ENCODE measurements at places on chromosomes 5 and 9.

GRCh38 chr9:121363622-121363961 is 6.5 kb downstream of the STOM start:
- DNase-seq, result no peak

DNA sequence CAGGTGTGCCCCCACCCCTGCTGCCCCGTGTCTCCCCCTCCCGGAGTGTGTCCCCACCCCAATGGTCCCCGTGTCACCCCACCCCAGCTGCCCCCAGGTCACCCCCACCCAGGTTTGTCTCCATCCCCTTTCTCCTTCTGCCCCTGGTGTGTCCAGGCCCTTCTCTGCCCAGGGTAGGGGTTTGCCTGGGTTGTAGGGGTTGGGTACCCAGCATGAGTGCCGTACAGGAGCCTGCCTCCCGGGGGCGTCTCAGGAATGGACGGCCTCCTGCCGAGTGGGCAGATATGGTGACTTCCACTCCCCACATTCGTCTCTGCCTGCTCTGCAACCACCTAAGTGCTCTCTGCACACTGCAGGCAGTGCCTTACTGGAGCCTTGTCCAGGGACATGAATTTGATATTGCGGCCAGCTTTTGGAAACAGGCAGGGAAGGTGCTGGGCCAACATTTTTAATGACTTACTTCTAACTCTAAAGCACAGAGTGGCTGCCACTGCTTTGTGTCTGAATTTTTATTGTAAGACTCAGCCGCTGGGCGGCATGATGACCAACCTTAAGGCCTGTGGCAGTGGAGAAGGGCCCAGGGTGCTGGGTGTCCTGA is 6.7 kb downstream of the LRRC14B start:
- DNase-seq, result no peak

GRCh38 chr5:57171816-57172465 is 1.9 kb upstream of the GPBP1 start:
- peak; percentile 63 for DNase-seq

DNA sequence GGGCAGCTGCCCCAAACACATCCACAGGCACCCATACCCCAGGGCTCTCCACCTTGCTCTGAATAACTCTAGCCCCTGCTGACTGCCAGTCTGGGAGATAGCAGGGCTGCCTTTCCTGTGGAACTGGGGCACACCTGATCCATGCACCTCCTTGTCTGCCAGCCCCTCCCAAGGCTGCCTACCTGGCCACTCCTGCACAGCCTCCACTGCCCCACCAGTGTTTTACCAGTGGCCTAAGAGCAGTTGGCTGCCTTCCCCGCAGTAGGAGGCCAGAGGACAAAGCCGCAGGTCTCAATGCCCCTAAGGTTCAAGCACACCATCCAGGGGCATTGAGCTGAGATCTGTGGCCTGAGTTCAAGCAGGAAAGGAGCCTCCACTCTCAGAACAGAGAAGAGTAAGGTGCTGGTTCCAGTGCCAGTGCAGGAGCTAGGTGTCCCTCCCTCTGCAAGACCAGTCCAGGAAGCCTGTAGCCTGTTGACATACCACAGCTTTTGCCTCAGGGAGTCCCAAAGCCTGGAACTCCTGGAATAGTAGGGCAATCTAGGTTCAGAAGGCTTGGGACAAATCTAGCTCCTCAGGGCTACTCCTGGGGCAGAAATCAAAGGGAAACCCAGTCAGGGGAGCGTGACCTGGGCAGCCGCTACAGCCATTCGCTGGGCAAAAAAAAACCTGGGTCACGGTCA is 514.5 kb upstream of the PTGER4 start:
- no peak for DNase-seq

DNA sequence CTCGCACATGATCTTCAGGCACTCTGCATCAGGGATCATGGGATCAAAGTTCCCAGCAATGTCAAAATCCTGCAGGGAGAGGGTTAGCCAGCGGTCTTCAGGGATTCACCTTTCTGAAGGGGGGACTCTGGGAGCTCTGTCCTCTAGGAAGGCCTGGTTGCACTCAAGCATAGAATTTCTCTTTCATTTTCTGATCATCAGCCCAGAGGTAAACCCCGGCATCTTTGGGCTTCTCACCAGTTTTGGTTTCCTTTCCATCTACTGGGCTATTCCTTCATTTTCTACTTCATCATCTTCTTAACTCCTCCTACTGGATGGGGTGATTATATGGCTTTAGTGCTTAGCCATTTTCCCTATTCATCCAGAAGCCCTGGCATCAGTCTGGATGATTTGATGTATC is 4.6 kb upstream of the DND1 start:
- no peak for DNase-seq

GRCh38 chr5:114789773-114790402 is 379.8 kb downstream of the TRIM36 start:
- no peak for DNase-seq

DNA sequence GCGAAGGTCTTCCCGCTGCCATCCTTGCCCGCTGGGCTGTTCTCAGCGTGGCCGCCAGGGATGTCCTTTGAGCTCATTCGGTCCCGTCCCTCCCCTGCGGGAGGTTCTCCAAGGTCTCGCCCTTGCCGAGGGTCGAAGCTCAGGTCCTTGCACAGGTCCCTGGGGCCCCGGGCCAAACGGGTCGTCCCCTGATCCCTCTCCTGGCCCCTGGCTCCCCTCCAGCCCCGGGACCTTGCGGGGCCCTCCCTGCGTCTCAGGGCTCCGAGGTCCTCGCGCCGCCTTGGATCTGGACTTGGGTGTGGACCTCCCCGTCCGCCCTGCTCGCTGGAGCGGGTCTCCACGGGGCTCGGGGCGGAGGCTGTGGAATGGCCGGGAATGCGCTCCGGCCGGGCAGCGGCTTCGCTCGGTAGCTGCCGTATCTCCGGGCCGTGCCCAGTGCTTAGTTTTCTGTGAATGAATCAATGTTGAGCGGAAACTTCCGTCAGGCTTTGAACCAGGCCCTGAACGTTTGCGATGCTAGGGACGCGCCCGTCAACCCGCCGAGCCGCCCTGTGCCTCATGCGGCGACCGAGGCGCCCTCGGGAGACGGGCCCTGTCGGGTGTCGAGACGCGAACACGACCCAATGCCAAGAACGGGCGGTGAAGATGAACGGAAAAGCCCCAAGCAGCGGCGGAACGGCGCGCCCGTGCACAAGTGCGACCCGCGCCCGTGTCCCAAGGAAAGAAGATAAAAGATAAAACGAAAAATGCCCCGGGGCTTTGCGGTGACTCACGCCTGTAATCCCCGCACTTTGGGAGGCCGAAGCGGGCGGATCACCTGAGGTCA is 780 bp downstream of the RNU6ATAC start:
- peak; percentile 29 for DNase-seq

- DNase-seq, result no peak
Observed at GRCh38 chr9:34644766-34645314, 1.6 kb upstream of the GALT start.

GRCh38 chr9:133615606-133616188 is 6.5 kb upstream of the FAM163B start:
- DNase-seq, result no peak

GRCh38 chr5:168415401-168415800 is 70.9 kb upstream of the RARS1 start:
- DNase-seq, result no peak

GRCh38 chr5:56512313-56512996 is 279.3 kb upstream of the ANKRD55 start:
- DNase-seq, result no peak

GRCh38 chr5:133240425-133241091 is 188.7 kb downstream of the HSPA4 start:
- DNase-seq, result peak; percentile 95

- DNase-seq, result no peak
Observed at GRCh38 chr5:66702426-66702825, 106.2 kb downstream of the MAST4 start.

GRCh38 chr5:389197-389821 is 53.7 kb upstream of the EXOC3 start:
- DNase-seq, result no peak

GRCh38 chr9:114588651-114589526 is 1.3 kb downstream of the ATP6V1G1 start:
- no peak for DNase-seq

- no peak for DNase-seq
Observed at GRCh38 chr5:91362935-91363334, 20.2 kb downstream of the ARRDC3 start.

GRCh38 chr5:154321546-154321945 is 124.3 kb upstream of the SAP30L start:
- DNase-seq, result no peak

DNA sequence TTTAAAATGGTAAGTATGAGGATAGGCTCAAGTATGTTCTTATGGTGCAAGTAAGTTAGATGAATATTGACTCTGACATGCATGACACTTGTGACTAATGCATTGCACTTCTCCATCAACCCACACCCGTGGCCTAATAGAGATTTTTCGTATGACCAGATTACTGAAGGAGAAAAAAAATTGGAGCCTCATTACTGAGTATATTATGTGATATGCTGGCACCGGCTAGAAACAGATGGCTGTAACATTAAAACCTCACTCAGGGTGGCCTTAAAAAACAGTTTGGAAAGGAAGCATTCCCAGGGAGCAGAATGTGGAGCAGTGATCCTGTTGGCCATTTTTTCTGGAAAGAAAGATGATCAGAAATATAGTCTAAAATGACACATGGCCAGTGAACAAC is 766.4 kb downstream of the PRELID2 start:
- no peak for DNase-seq

DNA sequence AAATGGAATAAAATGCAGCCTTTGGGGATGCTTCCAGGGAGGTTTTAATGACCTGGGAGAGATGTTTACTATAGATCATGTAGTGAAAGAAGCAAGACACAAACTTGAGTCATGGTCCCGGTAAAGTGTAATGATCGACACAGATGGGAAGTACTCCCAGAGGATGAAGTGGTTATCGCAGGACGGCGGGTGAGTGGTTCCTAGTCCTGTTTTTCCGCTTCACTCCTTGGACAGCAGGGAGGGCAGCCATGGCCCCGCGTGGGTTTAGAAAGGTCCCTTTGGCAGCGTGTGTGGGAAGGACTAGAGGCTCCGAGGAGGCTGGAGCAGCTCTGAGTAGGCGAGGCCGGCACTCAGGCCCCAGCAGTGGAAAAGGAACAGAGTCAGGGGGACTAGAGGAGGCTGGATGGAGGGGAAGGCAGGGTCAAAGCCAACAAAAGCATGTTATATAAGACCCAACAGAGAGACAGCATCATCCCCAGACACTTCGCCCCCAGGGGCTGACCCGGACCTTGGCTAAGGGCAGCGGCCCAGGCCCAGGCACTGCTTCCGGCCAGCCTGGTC is 49.2 kb upstream of the STXBP1 start:
- DNase-seq, result no peak

GRCh38 chr9:127269449-127269848 is 4.9 kb downstream of the GARNL3 start:
- no peak for DNase-seq

- DNase-seq, result no peak
Observed at GRCh38 chr9:33429256-33429985, 18.0 kb downstream of the AQP3 start.

DNA sequence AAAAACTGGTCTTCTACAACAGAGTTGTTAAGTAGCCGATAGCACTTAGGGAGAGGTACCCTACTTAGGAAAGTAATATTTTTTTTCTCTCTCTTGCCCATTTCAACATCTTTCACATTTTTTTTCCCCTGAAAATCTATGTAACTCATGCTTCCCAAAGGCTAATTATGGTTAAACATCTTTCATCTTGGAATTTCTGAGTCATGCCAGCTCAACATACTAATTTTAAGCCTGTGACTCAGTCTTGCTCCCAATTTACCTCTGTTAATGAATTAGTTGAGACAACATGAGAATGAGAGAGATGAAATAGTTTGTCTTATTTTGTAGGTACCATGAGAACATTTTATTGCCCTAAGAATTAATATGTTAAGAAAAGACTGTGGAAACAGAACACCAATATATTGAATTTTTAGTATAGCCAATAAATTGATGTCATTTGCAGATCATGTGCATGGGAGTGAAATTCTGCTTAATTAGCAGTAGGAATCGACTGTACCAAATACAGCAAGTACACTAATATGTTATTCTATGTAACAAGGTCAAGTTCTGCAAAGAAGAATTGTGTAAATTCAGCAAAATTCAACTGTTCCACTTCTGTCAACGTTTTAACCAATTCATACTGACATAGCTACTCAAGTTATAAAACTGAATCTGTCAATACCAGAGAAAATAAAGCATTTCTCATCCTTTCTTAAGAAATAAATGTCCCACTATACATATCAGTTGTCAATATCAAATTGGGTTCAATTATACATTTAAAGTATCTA is 550.0 kb downstream of the PTPRD start:
- no peak for DNase-seq

- no peak for DNase-seq
Observed at GRCh38 chr9:90960941-90961340, 159.3 kb downstream of the SYK start.

GRCh38 chr5:141902015-141902814 is 21.5 kb upstream of the DELE1 start:
- peak; percentile 13 for DNase-seq

GRCh38 chr9:108022246-108022935 is 532.8 kb upstream of the KLF4 start:
- DNase-seq, result no peak

GRCh38 chr9:4380406-4380805 is 80.5 kb upstream of the GLIS3 start:
- no peak for DNase-seq

DNA sequence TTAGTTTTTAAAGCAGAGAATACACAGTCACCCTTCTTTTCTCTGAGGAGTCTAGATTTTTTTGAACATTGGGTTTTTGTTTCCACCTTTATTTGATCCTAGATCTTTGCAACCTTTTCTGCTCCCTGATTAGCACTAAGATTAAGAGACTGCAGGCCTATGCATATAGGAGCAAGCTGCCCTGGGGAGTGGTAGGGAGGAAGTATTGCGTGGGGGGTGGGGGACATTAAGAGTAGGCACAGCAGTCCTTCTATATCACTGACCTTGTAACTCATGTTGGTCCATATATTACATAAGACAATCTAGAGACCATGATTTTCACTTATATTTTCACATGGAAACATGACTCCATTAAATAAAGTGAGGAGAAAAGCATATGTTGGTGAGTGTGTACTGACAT is 149.1 kb downstream of the ADGRV1 start:
- no peak for DNase-seq

DNA sequence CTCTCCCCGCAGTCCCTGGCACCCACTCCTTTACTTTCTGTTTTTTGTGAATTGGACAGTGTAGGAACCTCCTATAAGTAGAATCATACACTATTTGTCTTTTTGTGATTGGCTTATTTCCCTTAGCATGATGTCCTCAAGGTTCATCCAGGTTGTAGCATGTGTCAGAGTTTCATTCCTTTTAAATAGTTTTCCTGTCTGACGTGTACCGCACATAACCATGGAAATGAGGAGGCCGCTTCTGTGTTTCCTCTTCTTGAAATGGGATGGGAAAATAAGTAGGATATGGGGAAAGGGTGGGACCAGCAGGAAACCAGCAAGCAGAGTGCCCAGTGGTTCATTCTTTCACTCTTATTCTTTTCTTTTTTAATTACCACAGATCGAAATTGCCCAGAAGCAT is 72.6 kb upstream of the ENTREP1 start:
- no peak for DNase-seq

GRCh38 chr9:5764130-5764868 is 68.6 kb downstream of the ERMP1 start:
- DNase-seq, result no peak

- DNase-seq, result peak; percentile 90
Observed at GRCh38 chr5:113230711-113231652, 203.8 kb downstream of the TSSK1B start.

- no peak for DNase-seq
Observed at GRCh38 chr9:126015424-126015823, 268.3 kb downstream of the PBX3 start.
